ENCODE measurements at places on chromosomes 1 and 21.
A peak's percentile ranks its signal among the peaks of the same experiment; 100 is the strongest.

GRCh38 chr1:100463791-100464424 is 74.0 kb upstream of the GPR88 start:
- peak; percentile 88 for DNase-seq

DNA sequence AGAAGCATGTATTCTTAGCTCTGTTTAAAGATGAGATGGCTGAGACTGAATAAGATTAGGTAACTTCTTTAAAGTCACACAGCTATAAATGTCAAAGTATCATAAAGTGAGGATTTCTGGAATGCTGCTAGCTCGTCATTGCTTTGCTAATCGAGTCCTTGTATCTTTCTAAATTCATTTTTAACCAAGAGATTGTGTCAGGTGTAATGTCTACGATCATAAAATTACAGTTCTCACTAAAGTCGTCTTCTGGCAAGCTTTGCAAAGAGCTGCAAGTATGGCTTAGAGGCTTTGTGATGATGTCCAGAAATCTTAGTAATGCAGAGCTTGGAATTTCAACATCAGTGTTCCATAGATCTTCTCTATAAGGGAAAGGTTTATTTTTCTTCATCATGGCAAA is 569.8 kb downstream of the LMO4 start:
- DNase-seq = no peak

- DNase-seq = no peak
Observed at GRCh38 chr1:85495556-85495955, 30.6 kb upstream of the DDAH1 start.

- DNase-seq = no peak
Observed at GRCh38 chr21:41755258-41755933, 11.5 kb downstream of the RIPK4 start.

DNA sequence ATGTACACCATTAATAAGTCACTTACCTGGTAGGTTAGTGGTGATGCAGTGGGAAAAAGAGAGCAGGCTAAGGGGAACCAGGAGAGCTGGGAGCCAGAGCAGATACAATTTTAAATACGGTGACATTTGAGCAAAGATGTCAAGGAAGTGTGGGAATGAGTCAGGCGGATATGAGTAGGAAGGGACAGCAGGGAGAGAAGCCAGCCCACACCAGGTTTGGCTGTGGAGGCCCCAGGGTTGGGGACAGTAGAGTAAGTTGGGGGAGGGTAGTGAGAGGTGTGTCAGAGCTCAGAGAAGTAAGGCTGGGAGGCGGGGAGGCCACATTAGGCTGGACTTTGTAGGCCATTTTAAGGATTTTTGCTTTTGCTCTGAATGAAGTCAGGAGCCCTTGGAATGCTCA is 482.0 kb downstream of the DISC1 start:
- DNase-seq = no peak

- DNase-seq = no peak
Observed at GRCh38 chr1:1785666-1786065, 7.4 kb upstream of the NADK start.

DNA sequence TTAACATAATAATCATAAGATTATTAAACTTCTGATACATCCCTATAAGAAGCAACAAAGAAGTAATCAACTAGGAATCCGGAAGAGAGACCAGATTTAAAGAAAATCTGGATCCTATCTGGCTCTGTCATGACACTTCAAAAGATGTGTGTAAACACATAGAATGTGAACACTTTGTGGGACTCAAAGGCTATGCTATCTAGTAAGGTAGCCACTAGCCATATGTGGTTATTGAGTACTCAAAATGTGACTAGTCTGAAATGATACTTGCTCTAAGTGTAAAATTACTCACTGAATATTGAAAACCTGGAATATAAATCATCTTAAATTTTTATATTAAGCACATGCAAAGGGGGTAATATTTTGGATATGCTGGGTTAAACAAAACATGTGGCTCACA is 8.7 kb downstream of the FUBP1 start:
- DNase-seq = no peak

- DNase-seq = no peak
Observed at GRCh38 chr1:226985839-226986463, 45.9 kb downstream of the COQ8A start.

DNA sequence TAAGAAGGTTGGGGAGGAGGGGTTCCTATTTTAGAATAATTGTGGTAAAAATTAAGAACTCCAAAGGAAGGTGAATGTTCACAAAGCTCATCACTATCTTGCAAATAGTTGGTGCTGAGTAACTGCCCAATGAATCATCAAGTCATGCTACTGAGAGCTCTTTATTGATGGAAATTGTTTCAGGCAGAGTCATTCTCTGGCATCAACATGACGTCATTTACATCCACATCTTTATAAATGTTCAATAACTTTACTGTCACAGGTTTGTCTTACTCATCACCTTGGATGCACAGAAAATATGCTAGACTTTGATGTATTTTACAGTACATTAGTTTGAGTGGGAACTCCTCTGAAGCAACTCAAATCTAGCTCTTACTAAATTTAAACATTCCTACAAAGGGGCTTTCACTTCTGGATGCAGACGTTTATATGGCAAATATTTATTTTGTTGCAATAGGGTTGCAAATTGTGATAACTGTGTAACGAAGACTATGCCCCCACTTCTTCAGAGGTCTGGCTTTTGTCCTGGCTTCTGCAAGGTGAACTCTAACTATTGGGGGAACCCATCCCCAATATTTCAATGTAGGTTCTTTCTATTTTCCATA is 273.7 kb upstream of the AJAP1 start:
- no peak for DNase-seq

- no peak for DNase-seq
Observed at GRCh38 chr1:18795002-18795689, 64.3 kb downstream of the TAS1R2 start.

DNA sequence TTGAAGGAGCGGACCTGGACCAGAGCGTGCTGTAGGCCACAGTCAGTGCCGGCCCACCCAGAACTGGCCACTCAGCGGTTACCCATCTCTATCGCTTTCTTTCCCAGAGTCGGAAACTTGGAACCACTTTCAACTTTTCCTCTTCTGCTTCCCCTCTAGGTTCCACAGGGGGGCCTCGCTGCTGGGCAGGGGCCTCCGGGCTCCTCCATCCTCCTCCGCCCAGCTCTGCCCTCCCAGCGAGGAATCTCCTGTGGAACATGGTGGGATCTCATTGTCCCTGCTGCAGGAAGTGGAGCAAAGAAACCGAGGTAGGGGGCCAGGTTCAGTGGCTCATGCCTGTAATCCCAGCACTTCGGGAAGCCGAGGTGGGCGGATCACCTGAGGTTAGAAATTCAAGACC is 139.2 kb downstream of the ETS2 start:
- DNase-seq = no peak

GRCh38 chr1:202237052-202237451 is 43.5 kb downstream of the LGR6 start:
- peak; percentile 65 for DNase-seq

DNA sequence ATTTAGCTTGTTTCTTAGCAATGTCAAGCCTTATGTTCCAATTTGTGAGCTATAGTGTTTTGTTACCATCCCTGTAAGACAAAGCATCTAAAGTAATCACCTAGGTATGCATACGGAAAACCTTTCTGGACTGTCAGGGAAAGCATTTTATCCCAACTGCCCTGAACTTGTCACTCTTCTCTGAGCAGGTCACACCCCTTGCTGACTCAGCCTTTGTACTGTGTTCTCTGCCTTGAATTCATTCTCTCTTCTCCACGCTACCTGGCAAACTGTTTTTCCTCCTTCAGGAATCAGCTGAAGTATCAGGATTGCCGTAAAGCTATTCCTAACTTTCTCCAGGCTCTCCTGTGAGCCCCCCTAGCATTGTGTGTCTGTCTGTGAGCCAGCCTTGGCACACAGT is 54.2 kb downstream of the PBX1 start:
- no peak for DNase-seq

GRCh38 chr1:191870490-191870889 is 287.8 kb upstream of the RGS18 start:
- DNase-seq = no peak

DNA sequence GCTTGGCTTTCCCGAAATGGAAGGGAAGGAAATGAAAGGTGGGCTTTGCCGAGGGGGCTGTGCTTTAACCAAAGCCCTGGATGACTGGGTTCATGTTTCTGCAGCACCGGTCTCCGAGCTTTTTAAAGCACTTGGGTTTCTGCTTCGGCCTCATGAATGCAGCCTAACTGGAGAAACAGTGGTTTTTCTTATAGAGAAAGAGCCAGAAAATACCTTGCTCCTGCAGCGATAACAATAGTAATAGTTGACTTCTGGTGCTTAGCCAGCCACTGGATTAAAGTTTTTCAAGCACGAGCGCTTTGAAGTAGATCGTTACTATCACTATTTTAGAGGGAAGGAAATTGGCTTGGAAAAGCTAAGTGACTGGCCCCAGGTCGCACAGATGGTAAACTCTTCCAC is 500 bp upstream of the DOCK7 start:
- DNase-seq = no peak

DNA sequence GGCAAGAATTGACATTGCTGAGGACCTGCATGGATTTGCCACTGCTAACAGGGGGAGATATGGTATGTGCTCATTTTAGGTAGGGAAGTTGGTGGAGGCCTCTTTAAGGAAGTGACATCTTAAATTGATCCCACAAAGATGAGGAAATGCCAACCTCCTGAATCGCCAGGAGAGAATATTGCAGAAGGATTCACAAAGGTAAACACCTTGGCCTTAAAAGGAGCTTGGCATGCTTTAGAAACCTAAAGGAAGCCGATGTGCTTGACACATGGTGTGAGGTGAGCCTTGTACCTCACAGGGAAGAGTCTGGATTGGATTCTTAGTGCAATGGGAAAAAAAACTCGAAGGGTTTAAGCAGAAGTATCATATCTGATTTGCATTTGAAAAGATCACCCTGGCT is 470.5 kb upstream of the DAB1 start:
- no peak for DNase-seq

GRCh38 chr1:202234331-202235002 is 40.9 kb downstream of the LGR6 start:
- no peak for DNase-seq

DNA sequence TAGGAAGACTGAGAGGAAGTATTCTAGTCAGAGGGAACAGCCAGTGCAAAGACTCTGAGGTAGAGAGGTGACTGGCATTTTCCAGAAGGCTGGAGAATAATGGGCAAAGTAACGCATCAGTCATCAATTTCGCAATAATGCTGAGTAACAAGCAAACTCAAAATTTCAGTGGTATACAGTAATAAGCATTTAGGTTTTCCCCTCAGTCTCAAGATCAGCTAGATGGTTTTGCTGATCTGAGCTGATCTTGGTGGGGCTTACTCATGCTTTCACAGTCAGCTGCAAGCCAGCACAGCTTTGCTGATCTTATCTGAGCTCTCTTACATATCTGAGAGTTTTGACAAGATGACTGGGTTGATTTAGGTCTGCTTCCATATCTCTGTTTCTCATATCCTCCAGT is 108.7 kb downstream of the TSEN15 start:
- no peak for DNase-seq

- peak; percentile 76 for DNase-seq
Observed at GRCh38 chr1:180611016-180611930, 20.5 kb upstream of the XPR1 start.

DNA sequence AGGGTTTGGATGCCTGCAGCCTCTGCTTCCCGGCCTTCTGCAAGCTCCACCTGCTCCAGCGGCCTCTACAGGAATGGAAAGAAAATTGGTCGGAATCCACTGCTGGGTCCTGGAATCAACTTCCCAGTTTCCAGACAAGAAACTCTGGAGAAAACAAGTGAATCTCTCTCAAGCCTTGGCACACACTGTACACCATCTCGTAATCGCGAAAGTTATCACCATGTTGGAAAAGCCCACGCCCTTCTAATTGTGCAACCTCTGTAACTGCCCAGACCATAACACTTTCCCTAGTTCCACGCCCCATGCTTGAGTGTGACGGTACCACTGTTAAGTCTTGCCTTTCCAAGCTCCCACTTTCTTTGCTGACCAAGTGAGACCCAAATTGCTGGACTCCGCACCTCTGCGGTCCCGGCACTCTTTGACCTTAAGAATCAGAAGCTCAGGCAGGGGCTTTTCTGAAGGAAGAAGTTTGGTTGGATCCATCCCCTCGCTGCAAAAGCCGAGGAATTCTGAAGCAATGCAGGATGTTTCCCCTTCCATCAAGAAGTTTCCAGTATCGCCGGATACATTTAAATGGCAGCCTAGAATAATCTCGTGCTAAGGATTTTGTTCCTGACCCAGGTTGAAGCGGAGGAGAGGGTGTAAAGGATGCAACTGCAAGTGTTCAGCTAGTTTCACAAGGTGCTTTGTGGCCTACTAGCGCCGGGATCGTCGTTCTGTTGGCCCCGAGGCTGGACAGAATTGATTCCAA is 6.2 kb downstream of the NR5A2 start:
- DNase-seq = no peak

DNA sequence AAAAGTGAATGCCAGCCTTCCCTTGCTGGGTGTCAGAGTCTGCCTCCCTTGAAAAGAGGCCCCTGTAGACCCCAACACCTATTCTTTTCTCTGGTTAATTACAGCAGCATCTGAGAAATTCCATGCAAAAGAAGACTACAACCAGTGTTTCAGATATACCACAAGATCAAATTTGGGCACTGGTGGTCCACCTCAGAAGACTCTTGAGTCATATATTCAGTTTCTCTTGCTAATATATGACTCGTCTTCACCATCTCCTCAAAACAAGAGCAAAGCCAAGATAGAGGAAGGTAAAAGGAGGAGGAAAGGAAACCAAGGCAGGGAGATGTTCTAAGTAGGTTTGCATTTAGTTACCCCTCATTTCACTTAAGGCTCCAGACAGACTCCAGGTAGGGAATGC is 259.9 kb downstream of the ZNF648 start:
- DNase-seq = no peak

DNA sequence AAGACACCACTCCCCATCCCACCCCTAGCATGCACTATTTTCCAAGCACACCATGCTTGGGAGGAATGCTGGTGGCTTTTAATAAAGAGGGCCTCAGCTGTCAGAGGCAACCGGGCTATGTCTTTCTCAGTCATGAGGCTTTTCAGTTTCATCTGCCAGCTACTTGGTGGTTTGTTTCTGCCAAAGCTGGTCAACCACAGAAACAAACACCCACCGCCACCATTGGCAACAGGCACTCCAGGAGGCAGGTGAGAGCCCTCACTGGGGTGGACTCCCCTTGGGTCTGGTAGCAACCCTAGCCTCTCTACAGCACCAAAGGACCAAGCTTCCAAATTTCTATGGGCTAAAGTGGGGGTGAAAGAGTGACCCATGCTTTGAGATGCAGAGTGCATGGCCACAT is 54.3 kb upstream of the CD1D start:
- DNase-seq = no peak
